Activated naive CD8-positive, alpha-beta T cell treated with anti-CD3 and anti-CD28 coated beads, Interleukin-2, amount 50 U/mL, for 16 hours (primary cell): ENCODE measurements at places on chromosomes 2 and 18.

GRCh38 chr18:48452861-48453323, 43.7 kb upstream of the ZBTB7C start:
- DNase-seq: no peak

- DNase-seq: no peak
These were observed 40.2 kb upstream of the EML4 start for GRCh38 chr2:42128721-42129486.

DNA sequence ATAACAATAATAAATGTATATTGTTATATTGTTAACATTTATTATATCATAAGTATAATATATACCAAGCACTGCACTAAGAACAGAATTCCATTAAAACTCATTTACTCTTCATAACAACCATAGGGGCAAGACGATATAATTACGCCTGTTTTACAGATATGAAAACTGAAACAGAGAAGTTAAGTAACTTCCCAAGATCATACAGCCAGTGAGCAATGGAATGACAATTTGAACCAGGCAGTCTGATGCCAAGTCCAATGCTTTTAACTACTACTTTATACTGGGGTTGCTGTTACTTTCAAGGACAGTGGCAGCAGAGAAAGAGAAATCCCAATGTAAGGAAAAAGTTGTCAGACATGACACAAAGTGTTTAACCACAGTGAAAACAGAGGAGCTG, 338.8 kb upstream of the ID2 start:
- DNase-seq: no peak

DNA sequence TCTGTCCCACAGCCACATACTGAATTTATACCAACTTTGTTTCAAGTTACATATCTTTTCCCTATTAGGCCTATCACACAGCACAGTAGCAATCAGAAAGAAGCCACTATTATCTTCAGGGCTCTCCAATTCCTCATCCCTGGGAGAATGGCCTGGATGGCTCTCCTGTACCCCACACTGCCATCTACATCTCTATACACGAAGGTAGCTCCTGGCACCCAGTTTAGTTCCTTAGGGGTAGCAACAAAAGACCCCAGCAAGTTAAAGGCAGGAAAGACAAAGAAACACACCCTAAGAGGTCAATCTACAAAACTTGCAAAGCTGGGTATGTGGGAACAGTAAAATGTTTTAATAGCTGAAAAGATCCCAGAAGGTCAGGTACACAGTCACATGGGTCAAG, 39.9 kb downstream of the PAIP2B start:
- DNase-seq: no peak

- no peak for DNase-seq
These were observed 75.3 kb downstream of the CCDC148 start for GRCh38 chr2:158381205-158381604.

GRCh38 chr2:7111626-7112025, 194.4 kb downstream of the RNF144A start:
- DNase-seq: no peak

DNA sequence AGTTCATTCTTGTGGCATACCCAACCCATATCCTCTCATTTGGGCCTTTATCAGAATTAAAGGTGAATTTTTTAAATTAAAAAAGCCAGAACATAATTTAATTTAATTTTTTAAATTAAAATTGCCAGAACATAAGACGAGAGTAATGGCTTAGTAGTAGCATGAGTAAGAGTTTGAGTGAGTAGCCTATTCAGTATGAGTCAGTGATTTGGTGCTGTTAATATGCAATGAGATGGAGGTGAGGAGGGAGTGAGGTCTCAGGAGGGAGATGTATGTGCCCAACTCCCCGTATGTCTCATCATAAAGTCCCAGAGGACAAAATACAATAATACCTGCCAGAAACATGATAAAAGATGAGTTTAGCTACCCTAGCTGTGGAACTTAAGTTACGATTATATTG, 115.3 kb upstream of the THOC1 start:
- no peak for DNase-seq

DNA sequence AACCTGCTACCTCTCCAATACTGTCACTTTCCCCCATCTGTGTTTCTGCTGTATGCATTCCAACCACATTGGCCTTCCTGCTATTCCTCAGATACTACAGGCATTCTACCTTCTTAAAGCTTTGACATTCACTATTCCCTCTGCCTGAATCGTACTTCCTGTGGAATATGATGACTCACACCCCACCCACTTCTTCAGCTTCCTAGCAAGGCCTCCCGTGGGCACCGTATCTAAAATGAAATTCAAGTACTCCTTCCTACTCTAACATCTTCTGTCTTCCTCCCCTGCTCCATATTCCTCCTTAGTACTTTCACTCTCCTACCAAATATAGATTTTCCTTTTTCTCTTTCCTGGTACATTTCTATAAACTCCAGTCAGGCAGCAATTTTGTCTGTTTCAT, 710.4 kb downstream of the RNF144A start:
- DNase-seq: no peak

DNA sequence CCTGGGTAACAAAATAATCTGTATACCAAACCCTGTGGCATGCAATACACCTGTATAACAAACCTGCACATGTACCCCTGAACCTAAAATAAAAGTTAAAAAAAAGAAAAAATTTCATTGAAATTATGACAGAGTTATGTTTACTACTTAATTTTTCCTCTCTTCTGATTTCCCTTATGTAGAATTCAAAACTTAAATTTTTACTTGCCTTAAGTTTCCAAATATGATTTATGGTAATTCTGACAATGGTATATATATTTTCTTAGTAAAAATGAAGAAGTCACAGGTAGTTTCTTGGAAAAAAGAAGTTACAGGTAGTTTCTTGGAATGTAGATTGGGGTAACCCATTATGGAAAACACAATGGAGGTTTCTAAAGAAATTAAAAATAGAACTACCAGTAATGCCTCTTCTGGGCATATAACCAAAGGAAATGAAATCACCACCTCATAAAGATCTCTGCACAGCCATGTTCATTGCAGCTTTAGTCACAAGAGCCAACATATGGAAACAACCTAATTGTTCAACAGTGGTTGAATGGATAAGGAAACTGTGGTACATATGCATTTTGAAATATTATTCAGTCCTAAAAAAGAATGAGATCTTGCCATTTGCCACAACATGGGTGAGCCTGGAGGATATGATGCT, 164.9 kb downstream of the BABAM2 start:
- no peak for DNase-seq

DNA sequence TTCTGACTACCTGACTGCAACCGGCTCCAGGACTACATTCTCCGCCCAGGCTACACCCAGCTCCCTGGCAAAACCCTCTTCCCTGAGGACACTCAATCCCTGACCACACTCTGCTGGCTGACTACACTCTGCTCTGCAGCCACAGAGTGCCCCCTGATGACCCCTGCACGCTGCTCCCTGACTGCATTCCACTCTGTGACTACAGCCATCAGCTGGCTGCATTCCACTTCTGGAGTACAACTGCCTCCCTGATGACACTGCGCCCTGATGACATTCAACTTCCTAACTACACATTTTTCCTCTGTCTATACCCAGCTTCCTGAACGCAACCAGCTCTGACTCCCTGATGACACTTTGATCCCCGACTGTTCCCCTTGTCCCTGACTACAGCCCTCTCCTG, 71.3 kb upstream of the NRXN1 start:
- DNase-seq: no peak

- no peak for DNase-seq
These were observed 240.9 kb downstream of the AGAP1 start for GRCh38 chr2:235734688-235735231.

DNA sequence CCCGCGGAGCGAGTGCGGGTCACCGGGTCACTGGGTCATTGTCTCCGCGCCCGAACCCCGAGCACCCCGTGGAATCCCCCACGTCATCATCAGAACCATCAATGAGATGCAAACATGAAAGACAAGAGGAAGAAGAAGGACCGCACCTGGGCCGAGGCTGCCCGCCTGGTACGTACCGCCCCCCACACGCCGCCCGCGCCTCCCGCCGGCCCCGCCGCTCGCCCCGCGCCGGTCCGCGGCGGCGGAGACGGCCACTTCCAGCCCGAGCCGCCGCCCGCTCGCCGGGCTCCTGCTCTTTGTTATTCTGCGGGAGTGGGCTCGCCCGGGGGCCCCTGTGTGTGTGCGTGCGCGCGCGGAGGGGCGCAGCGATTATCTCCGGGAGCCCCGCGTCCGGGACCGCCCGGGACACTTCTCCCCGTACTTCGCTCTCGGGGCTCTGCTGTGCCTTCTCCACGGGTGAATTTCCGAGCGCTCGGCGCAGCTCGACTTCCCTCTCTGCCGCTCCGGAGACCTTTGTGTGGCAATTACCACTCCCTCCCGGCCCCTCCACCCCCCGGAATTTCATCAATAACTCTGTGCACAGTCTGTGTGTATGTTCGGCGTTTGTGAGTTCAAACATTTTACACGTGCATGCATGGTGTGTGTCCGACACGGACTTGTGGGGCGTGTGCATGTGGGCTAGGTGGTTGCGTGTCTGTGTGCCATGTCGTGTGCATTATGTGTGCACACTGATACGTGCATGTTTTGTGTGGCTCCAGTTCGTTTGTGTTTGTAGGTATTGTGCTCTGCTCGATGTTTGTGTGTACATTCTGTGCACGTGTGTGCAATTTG, 714 bp downstream of the ASXL3 start:
- no peak for DNase-seq

DNA sequence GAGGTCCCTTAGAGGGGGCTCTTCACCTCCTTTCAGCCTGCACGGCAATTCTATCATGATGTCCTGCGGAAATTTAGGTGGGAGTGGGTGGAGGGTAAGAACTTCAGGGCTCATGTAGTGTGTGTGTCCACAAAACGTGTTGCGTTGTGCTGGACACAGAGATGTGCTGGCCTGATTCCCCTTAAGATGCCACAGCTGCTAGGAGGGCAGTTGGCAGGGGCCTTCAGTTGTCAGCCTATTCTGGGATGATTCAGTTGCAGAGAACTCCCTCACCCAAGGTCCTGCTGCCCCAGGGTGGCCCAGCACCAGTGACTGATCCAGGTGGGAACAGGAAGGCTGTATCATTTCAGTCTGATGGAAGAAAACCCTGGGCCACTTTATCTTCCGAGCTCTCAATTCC, 1.0 kb upstream of the HJURP start:
- DNase-seq: no peak
